Suppressor macrophage (primary cell): ENCODE measurements at places on chromosomes 11 and 22.

GRCh38 chr11:118267486-118267885 lies 3.4 kb upstream of the MPZL2 start:
- no peak for DNase-seq

DNA sequence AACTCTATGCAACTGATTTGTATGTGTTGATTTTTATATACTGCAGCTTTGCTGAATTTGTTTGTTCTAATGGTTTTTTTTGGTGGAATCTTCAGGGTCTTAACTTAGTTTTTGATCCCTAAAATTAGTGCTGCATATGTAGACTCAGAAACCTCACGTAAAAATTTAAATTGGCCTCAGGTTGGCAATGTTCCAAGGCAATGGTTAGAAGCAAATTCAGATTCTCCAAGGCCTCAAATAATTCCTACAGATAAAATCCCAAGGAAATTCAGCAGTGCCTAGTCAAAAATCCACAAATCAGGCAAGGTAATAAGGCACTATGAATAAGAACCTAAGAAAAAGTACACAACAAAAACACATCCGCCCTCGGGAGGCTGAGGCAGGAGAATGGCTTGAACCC lies 9.5 kb downstream of the PDE3B start:
- DNase-seq: no peak

GRCh38 chr11:68773521-68774193 lies 22.3 kb upstream of the TESMIN start:
- DNase-seq: no peak

DNA sequence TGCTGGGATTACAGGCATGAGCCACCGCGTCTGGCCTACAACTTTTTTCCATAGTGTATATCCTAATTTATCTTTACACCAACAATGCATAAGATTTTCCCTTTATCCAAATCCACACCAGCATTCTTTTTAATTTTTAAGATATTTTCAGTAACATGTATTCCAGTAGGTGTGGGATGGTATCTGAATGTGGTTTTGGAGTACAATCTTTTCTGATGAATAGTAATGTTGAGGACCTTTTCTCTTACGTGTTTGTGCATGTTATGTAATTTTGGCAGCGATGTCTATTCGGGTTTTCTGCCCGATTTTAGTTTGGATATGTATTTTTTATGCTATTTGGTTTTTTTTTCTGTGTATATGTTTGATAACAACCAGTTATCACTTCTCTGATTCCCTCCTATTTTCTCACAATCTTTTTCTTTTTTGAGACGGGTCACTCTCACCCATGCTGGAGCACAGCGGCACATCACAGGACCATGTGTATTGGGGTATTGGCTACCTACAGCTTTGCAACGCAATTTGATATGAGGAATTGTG lies 114.6 kb upstream of the GRK3 start:
- DNase-seq: no peak

- DNase-seq: peak; percentile 76
Observed at GRCh38 chr11:66100272-66101065, 30.4 kb downstream of the PACS1 start.

DNA sequence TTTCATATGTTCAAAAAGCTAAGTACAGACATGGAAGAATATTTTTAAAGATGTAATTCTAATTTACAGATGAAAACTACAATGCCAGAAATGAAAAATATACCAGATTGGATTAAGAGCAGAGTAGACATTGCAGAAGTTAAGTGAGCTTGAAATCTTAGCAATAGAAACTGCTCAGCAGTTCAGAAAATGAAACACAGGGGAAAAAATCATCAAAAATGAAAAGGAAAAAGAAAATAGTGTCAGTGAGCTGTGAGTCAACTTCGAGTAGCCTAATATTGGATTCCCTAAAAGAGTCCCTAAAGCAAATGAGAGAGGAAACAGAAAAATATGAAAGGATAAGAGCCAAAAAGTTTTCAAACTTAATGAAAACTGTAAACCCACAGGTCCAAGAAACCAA lies 25.8 kb upstream of the IL10RA start:
- DNase-seq: no peak

DNA sequence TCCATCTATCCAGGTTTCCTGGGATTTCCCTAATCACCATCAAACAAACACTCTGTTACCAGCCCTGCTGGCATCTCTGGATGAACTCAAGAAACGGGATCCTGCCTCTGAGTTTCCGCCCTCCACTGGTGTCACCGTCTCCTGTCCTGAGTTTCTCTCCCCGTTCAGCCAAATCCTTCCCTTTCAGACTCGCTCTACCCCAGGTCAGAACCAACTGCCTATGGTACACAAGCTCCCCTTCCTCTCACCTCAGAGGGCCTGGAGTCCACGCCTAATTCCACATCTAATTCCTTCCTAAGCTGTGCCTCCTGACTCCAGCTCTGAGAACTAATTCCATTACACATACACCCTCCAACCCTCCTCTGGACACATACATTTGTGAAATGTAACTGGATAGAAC lies 96.1 kb downstream of the SHANK2 start:
- DNase-seq: no peak

DNA sequence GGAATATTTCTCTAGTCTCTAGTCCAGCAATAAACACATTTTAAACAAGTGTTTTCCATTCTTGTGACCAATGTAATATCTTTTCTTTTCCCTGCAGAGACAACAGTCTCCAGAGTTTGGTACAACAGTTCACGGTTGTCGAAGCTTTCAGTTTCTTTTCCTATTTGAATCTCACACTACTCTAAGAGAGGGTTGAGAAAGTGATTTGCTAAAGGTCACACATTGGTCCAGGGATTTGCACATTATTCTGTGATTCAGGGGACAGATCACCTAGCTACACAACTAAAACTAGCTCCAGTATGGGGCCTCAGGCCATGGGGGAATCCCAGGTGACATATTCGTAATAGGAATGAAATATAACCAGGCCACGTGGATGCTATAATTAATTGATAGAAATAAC lies 132.5 kb downstream of the HIPK3 start:
- DNase-seq: no peak

DNA sequence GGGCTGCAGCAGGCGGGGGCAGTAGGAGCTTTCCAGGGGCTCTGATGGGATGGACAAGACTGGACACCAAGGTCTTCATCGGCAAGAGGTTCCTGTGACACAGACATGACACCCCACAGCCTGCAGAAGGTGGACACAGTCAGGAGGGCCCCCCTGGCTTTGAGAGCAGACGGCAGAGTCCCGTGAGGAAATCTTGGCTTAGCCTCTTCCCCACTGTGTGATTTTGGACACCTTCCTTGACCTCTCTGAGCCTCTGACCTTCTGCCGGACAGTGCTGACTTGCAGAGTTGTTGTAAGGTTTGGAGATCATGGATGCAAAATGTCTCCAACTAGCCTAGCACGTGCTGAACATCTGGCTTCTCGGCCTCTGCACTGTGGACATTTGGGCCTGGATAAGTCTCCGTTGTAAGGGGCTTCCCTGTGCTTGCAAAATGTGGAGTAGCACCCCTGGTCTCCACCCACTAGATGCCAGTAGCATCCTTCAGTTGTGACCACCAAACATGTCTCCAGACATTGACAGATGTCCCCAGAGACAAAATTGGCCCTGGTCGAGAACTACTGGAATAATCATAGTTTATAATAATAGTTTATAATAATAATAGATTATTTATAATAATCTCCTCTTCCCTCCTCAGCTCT lies 54.6 kb downstream of the MCM5 start:
- DNase-seq: no peak

DNA sequence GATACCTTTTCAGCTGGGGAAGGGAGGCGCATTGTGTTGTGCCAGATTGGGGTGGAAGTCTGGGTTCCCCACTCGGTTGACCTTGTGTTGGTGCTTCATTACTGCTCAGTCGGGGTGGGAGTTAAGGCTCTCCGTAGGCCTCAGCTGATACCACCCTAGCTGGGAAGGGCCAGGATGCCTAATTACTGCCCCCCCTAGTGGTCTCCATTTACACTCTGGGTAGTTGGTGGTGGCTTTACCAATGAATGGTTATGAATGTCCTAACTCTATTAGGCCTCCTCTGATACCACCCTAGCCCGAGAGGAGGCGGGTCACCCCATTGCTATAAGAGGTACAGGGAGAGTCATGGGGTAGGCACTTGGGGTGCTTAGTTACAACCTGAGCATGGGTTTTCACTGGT lies 27.5 kb upstream of the HIKESHI start:
- peak; percentile 18 for DNase-seq

- no peak for DNase-seq
Observed at GRCh38 chr11:83689144-83689780, 403.1 kb upstream of the CCDC90B start.

GRCh38 chr11:109668973-109669634 lies 247.1 kb downstream of the C11orf87 start:
- no peak for DNase-seq

DNA sequence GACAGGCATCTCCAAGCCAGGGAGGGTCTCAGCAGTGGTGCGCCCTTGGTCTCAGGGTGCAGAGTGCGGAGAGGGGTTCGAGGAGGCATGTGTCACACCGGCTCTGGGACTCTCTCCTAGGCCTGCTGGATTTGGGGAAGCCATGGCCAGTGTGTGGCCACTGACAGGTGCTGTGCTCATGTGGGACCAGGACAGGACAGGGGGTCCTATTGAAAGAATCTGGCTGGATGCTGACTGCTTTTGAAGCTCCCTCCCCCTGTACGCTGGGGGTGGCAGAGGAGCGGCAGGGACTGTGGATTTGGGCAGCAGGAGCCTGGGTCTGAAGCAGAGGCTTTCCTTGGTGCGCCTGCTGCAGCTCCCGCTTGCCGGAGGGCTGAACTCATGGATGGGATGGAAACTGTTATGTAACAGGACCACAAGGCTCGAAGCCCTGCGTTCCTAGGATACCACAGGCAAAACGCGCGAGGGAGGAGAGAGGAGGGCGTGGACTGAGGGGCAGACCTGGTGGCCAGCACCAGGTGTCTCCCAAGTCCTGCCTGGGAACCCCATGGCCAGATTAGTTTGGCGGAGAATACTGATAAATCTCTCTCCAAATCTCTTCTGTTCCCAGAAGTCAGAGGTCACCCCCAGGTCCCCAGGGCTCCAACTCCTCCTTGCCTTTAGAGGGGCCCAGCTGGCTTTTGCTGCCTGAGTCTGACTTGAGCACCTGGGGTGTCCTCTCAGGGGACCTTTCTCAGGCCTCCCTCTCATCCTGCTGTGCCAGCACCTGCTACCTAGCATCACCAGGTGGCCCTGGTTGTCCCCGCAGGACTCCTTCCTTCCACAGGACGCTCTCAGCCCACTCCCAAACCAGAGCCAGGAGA lies 13.8 kb upstream of the TEF start:
- no peak for DNase-seq

DNA sequence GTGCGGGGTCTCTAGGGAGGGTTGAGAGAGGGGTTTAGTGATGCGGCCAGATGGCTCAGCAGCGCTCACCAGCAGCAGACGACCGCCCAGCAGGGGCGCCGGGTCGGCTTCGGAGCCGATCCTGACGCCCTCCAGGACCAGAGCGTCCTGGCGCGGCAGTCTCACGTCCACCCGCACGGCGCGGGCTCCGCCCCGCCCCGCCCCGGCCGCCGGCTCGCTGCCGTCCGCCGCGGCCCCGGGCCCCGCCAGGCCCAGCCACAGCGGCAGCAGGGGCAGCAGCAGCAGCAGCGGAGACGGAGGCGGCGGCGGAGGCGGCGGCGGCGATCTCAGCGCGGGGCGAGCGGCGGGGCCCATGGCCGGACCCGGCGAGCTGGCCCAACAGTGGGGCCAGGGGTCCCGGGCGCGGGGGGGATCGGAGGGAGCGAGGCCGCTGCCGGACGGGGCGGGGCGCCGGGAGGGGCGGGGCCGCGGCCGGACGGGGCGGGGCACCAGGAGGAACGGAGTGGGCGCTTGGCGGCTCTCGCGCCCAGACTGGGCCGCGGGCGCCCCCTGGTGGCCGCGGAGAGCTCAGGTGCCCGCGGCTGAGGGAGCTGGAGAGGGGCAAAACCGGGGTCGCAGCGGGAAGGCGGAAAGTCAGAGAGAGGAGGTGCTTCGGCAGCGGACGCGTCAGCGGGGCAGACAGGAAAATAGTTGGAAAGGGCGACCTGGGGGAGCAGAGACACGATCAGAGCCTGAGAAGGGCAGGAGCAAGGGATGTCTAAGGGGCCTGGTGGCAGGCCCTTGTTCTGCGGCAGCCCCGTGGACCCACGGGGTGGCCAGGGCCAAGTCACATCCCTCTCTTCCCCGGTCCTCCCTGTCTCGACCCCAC lies at the start of gene RNF215:
TSS of gene RNF215 (minus strand) at position 452 of the 868 bp plus-strand sequence. CDS start at position 354, 98 bp downstream.
- peak; percentile 86 for DNase-seq

- DNase-seq: no peak
Observed at GRCh38 chr11:108817976-108818375, 153.1 kb downstream of the DDX10 start.

- no peak for DNase-seq
Observed at GRCh38 chr22:32255726-32256125, 579 bp upstream of the SLC5A4 start.
